EH (cell line): ENCODE measurements at places on chromosomes 13 and 19.

DNA sequence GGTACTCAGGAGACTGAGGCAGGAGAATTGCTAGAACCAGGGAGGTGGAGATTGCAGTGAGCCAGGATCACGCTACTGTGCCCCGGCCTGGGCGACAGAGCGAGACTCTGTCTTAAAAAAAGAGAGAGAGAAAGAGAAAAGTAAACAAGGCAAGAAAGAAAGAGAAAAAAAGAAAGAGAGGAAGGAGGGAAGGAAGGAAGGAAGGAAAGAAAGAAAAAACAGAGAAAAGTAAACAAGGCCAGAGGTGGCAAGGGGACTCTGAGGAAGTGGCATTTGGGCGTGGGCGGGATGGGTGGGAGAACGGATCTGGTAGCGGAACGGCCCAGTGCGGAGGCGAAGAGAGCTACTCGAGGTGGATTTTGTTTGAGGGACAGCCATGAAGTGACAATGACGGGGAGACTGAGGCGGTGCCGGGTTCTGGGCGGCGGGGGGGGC lies 7.5 kb upstream of the ARRDC2 start:
- no peak for DNase-seq

- DNase-seq, result no peak
These were observed 77.2 kb downstream of the KLF12 start for GRCh38 chr13:74056801-74057542.

DNA sequence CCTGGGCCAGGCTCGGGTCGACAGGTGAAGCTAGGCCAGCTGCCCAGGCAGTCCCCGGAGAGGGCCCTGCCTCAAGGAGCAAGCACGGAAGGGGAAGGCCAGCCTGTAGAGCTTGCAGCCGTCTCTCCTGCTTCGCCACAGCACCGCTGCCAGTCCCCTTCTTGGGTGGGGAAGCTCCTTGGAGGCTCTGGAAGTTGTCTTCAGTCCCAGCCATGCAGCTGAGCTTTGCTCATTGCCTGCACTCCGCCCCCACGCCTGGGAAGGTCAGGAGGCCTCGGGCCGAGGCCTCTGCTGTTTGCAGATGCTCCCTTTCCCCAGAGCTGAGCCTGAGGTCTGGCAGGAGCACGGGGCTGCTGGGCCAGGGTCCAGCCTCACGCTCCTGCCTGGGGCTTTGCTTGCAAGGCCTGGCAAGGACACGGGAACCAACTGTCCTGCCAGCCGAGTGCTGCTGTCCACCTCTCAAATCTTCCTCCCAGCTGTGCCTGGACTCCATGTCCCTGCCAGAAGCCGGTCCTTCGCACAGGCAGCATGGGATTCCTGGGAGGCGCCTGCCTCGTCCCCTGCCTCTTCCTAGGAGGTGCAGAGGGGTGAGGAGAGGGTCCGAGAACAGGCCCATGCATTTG lies 13.3 kb downstream of the PLEKHF1 start:
- no peak for DNase-seq

GRCh38 chr13:38350114-38350617 lies 515 bp downstream of the UFM1 start:
- peak; percentile 60 for DNase-seq

- no peak for DNase-seq
These were observed 29.0 kb downstream of the CARS2 start for GRCh38 chr13:110676595-110677587.

DNA sequence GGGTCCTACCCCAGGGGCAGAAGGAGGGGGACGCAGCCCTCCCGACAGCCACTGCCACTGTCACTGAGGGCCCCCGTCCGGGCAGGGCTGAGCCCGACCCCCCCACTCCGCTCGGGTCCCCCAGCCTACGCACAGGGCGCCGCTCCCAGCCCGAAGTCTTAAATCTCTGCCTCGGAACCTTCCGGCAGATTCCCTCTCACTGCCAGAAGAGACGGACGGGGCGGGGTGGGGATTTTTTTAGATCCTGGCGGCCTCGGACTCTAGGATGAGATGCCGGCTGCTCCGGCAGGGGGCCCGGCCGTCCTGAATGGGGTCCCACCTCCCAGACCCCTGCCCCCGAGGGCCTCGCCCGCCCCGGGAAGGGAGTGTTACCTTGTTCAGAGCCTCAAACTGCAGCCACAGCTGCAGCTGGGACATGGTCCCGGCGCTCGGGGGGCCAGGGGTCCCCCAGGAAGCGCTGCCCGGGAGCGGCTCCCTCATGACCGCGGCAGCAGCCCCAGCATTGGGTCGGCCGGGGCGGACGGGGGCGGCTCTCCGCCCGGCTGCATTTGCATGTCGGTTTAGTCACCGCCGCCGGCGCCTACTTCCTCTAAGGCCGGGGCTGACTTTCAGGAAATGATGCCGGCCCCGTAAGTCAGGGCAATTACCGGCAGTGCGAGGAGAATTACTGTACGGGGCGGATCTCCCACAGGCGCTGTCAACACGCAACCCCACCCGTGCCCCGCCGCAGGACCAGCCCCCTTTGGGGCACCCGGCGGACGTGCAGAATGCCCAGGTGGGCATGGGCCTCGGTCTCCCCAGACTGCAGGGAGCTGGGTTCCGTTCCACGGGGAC lies 28.1 kb downstream of the GPX4 start:
- DNase-seq, result peak; percentile 94

GRCh38 chr19:3361384-3362216 lies 4.8 kb upstream of the NFIC start:
- no peak for DNase-seq

GRCh38 chr19:35030257-35031071 lies at the start of gene SCN1B:
TSS of gene SCN1B (plus strand) at chr19:35030470. CDS start at chr19:35030821, 351 bp downstream.
- DNase-seq, result peak; percentile 78

GRCh38 chr19:3073931-3074595 lies 11.8 kb upstream of the TLE5 start:
- DNase-seq, result peak; percentile 39

GRCh38 chr13:45696610-45697226 lies 5.4 kb upstream of the CBY2 start:
- no peak for DNase-seq

- no peak for DNase-seq
These were observed 1.1 kb downstream of the PSENEN start for GRCh38 chr19:35746531-35746930.

- no peak for DNase-seq
These were observed 1.1 kb downstream of the SLC15A1 start for GRCh38 chr13:98751367-98751782.

DNA sequence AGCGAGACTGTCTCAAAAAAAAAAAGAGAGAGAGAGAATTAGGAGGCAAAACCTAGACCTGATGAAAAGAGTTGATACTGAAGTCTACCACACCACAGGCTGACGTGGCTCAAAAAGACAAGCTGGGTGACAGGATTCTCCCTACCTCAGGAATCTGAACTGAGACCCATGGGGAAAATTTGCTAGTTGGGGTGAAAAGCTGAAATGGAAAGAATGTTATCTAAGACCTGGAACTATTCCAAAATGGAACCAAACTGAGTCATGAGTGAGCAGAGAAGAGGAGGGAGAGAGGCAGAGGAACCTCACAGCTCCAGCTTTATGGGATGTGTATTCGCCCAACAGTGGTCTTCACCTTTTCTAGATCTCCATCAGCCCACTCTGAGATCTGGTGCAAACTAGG lies 11.7 kb downstream of the SMG9 start:
- peak; percentile 89 for DNase-seq

DNA sequence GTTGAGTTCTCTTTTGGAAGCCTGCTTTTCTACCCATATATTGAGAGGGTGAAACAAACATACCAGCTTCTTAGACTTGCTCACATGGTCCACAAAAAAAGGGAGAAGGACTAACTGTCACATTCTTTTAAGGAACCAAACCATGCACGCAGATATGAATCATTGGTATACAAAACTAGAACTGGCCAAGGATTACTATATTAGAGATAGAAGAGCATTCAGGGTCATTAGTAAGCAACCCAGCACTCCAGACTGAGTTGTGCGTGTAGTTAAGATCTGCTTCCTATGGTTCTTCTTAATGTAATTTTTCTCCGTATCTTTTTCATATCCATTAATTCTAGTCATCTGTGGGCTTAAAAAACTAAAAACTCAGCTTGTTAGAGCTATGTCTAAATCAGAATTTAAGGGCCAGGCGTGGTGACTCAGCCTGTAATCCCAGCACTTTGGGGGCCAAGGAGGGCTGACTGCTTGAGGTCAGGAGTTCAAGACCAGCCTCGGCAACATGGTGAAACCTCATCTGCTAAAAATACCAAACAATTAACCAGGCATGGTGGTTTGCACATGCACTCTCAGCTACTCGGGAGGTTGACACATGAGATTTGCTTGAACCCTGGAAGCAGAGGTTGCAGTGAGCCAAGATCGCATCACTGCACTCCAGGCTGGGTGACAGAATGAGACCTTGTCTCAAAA lies 19.6 kb downstream of the ALG5 start:
- peak; percentile 69 for DNase-seq

DNA sequence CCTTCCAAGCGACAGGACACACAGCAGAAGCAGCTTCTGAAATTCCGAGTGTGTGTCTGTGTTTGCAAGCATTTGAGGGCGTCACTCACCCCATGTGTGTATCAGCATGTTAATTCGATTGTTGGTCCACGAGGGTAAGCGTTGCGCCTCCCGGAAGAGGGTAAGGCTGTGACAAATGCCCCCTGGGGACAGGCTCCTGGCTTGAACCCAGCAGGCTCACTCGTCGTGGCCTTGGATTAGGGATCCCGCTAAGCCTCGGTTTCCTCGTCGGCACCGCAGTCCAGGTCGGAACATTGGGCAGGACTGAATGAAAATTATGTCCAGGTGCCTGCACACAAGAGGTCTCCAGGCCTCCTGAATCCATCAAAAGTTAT lies 606 bp upstream of the STXBP2 start:
- DNase-seq, result no peak

DNA sequence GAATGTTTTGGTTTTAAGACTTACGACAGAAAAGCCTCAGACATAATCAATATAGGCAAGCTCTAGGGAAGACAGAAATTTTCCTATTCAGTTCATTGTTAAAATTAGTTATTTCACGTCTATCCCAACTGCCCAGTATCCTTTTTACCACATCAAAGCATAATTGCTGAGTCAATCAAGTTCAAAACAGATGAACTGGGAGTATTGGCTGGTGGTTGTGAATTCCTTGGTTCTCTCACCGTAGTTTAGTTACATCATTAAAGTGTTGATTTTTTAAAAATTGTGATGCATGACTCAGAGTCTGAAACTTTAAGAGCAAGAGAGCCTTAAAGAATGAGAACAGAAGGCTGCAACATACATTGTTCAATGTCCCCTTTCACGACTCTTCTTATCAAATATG lies 143.3 kb upstream of the FREM2 start:
- DNase-seq, result no peak

GRCh38 chr19:13790354-13790753 lies 4.9 kb upstream of the ZSWIM4 start:
- DNase-seq, result peak; percentile 49

GRCh38 chr19:45451131-45451849 lies 16.5 kb upstream of the FOSB start:
- peak; percentile 78 for DNase-seq
